Left colon (tissue), 2 donors: ENCODE measurements at places on chromosomes 2 and 18. TPM values are rescaled to one million over a fixed set of nuclear protein-coding genes. Genes with fewer than 3 reads are reported as not detected.

DNA sequence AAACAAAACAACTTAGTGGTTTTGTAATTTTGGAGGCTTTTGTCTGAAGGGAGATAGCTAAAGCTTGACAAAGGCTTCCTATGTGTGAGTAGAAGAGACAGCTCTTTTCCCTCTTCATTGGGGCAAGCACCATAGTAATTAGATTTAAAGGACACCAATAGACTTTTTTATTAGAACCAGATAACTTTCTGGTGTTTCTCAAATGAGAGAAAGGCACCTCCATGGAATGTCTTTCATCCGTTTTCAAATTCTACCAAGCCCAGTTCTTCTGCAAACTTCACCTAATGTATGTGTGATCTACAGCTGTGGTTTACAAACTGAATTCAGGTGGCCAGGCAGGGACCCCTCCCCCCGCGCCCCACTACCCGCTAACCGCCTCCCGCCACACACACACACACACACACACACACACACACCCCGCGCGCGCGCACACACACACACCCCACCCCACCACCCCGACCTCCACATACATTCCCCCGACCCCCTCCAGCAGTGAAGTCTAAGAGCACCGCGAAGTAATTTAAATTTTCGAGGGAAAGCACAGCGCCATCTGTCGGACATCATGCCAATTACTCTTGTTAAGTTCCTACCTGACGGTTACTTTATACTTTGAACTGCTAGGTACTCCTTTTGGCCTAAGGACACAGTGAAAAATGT is 31.6 kb upstream of the PPP1R1C start:
- peak; percentile 52 for DNase-seq

- no peak for DNase-seq
Observed at GRCh38 chr18:73983970-73984369, 163.7 kb downstream of the FBXO15 start.

DNA sequence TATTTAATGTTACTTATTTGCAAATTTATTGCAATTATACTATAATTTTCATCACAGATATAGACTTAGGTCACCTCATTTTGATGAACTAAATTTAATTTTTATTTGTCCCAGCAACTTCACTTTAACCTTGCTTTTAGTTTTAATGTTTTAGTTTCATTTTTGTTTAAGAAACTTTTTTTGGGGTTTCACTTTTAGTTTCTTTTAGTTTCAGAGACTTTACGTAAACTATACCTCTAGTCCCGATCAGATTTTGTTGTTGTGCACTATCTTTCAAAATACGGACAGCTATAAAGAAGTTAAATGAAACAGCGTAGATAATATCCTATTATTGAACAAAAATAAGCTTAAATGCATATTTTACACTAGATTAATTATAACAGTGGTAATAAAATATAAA is 460.5 kb downstream of the ERBB4 start:
- no peak for DNase-seq

DNA sequence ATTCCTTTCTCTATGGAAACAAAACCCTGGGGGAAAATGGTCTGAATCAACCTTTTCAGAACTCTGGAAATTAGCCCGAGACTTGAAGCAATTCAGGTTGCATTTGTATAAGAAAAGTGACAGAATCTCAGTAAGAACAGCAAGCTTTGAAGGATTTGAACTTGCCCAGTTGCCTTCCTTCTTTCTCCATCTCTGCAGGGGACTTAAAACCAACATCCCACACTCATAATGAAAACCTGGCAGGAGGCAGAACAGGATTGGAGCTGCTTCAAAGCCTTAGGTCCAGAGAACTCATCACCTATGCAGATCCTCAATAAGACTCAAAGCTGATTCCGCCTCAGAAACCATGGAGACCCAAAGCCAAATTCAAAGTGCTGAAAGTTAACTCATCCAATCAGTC is 790.5 kb upstream of the ID2 start:
- DNase-seq: no peak

DNA sequence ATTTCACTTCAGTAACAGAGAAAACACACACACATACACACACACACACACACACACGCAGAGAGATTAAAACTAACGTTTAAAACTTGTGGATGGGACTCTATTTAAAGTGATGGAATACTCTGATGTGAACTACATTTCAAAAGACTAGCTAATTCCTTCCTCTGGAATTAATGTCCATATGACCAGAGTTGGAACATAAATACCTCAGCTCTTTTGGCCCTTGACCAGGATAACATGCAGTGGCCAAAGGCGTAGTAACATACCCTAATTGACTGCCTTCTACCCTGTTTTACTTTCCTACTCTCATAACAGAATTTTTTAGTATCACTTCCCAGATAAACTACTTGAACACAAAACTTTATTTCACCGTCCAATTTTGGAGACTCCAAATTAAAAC is 671.3 kb upstream of the CHAC2 start:
- DNase-seq: no peak

GRCh38 chr2:235694721-235695601 is 201.1 kb downstream of the AGAP1 start:
- DNase-seq: peak; percentile 5

- no peak for DNase-seq
Observed at GRCh38 chr2:165373278-165374010, 96.1 kb upstream of the CSRNP3 start.

DNA sequence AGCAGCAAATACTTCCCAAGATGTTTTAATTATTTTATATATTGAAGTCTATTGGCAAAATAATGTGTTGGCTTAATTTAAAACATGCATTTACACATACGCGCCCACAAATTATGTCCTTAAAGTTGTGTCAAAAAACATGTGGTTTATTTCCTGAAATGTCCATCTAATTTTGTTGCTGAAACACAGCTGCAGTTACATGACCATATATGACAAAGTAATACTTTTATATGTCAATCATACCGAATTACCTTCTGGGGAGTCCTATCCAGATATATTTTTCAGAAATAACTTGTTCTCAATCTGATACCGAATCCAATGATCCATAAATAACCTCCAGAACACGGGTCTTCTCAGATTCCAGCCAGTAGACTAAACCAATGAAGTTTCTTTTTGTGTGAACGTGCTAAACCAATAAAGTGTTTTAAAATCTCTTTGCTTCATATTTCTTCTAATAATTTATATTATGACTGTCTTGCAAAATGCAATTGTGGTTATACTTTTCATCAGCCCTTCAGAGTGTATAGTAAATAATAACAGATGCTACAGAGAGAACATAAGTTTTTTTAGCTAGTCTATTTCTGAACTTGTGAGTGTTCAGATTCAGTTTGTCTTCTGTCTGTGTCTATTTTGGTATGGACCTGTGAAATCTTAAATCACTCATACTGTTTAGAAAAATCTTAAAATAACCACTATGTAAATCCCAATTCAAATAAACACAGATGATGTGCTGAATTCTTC is 2.4 kb downstream of the SCG2 start:
- DNase-seq: no peak

GRCh38 chr18:56393870-56394269 is 244.5 kb downstream of the TXNL1 start:
- DNase-seq: no peak

- peak; percentile 33 for DNase-seq
Observed at GRCh38 chr2:71807581-71808451, 339.8 kb downstream of the CYP26B1 start.

- no peak for DNase-seq
Observed at GRCh38 chr2:54797307-54797706, 73.8 kb downstream of the EML6 start.

The GALNT3 gene
- total RNA-seq: 96.3 TPM

The EVA1A gene
- total RNA-seq: 0.87 TPM

The EVX2 gene
- total RNA-seq: not detected

The RESP18 gene
- not detected for total RNA-seq

The CPO gene
- not detected for total RNA-seq

The NXPH2 gene
- total RNA-seq: not detected

The ELOA2 gene
- total RNA-seq: not detected
